ENCODE measurements at places on chromosomes 6 and 20.

DNA sequence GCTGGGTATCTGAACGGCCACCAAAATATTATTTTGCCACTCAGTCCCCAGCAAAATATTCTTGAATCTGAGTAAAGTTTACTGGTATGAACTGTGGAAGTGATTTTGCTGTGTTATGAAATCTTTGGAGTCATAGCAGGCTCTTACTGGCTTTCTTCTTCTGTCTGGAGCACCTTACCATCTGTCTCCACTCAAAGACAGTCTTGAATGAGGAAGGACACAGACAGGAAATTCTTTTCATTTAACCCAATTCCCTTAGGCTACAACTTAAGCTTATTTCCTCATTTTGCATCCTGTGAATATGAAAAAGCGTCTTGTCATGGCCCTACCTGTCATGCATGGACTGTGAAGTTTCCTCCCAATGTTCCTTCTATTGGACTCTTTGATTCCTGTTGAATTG is 24.7 kb downstream of the FNDC1 start:
- no peak for DNase-seq

- DNase-seq: no peak
Observed at GRCh38 chr6:4560221-4561077, 215.8 kb upstream of the CDYL start.

GRCh38 chr20:25044660-25045342 is 13.1 kb downstream of the ACSS1 start:
- peak; percentile 62 for DNase-seq

- DNase-seq: no peak
Observed at GRCh38 chr6:166664135-166664534, 37.1 kb upstream of the RPS6KA2 start.

- DNase-seq: no peak
Observed at GRCh38 chr6:152943260-152943897, 39.5 kb downstream of the FBXO5 start.

DNA sequence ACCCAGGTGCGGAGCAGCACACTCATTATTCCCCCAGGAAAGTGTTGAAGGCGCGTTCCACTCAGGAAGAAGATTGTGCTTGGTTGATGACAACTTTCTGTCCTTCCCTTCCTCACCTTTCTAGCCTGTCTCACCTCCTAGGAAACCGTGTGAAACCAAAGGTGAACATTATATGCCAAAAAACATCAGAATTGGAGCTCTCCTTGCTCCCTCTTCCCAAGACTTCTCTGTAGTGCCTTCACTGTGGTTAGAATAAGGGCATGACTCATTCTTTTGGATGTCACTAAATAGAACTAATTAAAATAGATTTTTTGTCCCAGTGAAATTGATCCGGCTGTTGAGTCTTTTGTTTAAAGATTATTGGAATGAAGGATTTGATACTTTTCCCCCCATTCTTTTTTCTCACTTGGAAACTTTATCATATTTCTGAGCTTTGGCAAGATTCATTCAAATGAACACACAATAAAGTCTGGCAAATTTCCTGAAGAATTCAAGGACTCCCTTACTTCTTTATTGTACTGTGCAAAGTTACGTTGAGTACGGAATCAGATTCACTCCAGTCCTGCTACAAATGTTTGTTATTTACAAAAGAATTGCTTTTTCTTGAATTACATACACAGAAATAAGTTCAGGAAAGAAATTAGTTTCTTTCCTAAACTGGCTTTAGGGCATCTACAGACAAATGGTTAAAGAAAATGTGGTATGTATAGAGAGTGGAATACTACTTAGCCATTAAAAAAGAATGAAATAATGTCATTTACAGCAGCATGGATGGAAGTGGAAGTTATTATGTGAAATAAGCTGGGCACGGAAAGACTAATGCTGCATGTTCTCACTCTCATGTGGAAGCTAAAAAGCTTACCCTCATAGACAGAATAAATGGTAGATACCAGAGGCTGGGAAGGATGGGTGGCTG is 142.8 kb upstream of the AKAP12 start:
- no peak for DNase-seq

DNA sequence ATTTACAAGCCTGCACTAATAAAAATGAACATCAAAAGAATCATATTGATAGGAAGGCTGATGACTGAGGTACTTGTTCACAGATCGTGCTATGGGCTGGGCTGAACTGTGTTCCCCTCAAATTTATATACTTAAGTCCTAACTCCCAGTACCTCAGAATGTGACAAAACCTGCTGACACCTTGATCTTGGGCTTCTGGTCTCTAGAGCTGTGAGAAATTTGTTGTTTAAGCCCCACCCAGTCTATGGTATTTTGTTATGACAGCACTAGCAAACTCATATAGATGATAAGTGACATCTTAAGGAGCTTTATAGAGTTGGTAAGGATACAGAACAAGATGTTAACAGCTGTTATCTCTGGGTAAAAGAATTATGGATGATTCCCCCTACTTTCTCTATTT is 13.8 kb downstream of the UBE2V1 start:
- DNase-seq: no peak

DNA sequence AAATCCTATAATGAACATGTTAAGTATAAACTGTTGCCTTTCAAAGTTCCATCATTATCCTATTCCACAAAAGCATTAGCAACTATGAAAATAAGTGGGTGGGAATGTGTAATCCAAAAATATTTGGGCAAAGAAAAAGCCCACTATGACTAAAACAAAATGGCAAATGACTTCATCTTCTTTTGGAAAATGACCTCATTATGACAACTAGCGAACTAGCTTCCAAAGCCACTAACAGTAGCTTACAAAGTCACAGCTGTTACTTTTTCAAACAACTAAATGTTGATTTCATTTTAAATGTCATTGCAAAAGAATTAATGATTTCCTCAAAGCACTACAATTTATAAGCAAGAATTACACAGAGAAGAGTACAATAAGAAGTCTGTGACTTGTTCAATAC is 49.8 kb upstream of the RUNX2 start:
- DNase-seq: no peak
